Renal pelvis (tissue), 12 donors: ENCODE measurements at places on chromosomes 2 and 18. TPM values are rescaled to one million over a fixed set of nuclear protein-coding genes. Genes with fewer than 3 reads are reported as not detected.

GRCh38 chr2:176643646-176644045 lies 374.4 kb downstream of the MTX2 start:
- no peak for DNase-seq

- DNase-seq = no peak
Observed at GRCh38 chr18:45978084-45978483, 11.0 kb upstream of the EPG5 start.

DNA sequence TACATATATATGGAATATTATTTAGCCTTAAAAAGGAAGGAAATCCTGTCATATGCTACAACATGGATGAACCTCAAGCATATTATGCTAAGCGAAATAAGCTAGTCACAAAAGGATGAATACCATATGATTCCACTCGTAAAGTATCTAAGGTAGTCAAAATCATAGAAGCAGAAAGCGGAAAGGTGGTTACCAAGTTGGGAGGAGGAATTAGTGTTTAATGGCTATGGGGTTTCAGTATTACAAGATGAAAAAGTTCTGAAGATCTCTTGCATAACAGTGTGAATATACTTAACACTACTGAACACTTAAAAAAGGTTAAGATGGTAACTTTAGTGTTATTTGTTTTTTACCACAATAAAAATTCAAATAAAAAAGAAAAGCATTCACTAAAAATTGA lies 99.0 kb downstream of the MGAT5 start:
- DNase-seq = no peak

DNA sequence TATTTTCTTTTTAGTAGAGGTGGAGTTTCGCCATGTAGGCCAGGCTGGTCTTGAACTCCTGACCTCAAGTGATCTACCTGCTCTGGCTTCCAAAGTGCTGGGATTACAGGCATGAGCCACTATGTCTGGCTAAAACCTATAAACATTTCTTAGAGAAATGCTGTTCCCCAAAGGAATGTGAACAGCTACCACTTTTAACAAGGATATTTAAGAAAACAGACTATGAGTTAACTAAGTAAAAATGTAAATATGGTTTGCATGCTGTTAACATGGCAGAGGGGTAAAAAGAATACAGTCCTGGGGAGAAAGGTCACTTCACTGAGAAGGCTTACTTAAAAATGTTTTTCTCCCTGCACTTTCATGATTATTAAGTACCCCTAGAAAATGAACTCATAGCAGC lies 57.1 kb downstream of the SLC16A14 start:
- no peak for DNase-seq

DNA sequence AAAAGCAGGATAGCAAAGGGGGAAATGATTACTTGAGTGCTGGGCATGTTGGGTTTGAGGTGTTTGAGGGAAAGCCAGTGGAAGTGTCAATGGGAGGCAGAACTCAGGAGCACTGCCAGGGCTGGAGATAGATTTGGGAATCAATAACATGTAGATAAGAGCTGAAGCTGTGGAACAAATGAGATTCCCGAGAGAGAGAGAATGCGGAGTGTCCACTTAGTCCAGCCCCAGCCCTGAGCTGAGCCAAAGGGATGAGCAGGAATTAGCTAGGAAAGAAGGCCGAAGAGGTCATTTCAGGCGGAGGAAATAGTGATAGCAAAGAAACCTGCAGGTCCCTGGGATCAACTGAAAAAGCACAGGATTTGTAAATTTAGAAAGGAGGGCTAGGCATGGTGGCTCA lies 21.2 kb upstream of the YES1 start:
- DNase-seq = no peak

- no peak for DNase-seq
Observed at GRCh38 chr2:226733927-226734564, 65.6 kb downstream of the IRS1 start.

- DNase-seq = no peak
Observed at GRCh38 chr2:109352898-109353689, 224.1 kb downstream of the SH3RF3 start.

- no peak for DNase-seq
Observed at GRCh38 chr2:45169339-45170190, 160.3 kb upstream of the SIX2 start.

RAX gene
- not detected for polyA plus RNA-seq

DNA sequence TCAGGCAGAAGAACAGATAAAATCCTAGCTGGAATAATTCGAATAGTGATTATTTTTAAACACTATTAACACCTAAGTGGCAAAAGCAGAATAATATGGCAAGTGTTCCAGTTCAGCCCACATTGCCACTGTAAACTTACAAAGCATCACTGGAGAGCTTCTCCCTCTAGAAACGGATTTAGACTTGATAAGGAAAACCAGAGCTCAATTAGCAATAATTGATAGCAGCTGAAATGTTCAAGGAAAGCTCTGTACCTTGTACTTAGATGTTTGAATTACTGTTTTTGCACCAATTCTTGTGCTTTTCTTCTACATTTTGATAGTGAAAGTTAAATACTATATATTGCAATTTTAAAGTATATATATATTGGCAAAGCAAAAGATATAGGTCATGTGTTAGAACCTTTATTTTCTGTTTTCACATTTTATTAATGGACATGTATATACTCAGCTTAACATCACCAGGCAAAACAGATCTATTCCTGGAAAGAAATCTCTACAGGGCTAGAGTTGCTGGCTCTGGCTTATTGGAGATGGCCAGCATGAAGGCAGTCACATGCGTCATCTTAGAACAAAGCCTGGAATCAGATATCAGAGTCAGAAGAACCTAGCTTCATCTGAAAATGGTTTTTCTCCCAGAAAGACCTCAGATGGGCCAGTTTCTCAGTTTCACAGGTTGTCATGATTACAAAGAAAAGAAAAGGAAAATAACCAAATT lies 149.1 kb upstream of the CTAGE1 start:
- no peak for DNase-seq

GAD1 gene
- polyA plus RNA-seq = 1.2 TPM

- DNase-seq = no peak
Observed at GRCh38 chr2:37689751-37690150, 18.3 kb upstream of the CDC42EP3 start.

- DNase-seq = no peak
Observed at GRCh38 chr2:33897741-33898140, 298.6 kb upstream of the FAM98A start.

DNA sequence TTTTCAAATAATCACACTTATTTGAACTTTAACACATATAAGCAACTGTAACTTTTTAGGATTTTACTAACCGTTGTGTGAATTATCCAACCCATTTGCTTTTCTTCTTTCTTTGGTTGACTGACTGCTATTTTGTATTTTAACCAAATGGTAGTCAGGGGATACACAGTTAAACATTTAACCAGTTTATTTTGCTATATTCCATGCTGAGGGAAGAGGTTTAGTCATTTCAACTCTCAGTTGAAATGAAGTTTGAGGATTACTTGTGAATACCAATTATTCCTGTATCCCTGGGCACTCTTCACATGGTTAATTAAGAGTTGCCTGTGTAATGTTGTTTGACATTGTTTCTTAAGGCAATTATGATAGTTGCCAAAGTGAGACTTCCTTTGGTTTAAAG lies 1.9 kb downstream of the SPAG16 start:
- DNase-seq = no peak

DNA sequence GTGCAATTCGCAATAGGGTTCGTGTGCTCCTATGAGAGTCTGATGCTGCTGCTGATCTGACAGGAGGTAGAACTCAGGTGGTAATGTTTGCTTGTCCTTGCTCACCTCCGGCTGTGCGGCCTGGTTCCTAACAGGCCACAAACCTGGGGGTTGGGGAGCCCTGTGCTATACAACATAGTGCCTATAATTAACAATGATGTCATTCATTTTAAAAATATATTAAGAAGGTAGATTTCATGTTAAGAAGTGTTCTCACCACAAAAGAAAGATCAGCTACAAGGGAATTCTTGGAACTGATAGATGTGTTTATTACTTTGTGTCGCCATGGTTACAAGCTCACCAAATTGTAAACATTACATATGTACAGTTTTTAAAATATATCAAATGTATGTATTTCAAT lies 200.5 kb downstream of the GRB14 start:
- no peak for DNase-seq

GRCh38 chr18:11391661-11392060 lies 217.7 kb upstream of the SLC35G4 start:
- DNase-seq = peak; percentile 28

- DNase-seq = no peak
Observed at GRCh38 chr2:42890791-42891355, 98.5 kb upstream of the HAAO start.

GRCh38 chr2:188766471-188766856 lies 207.7 kb upstream of the COL3A1 start:
- DNase-seq = no peak

DNA sequence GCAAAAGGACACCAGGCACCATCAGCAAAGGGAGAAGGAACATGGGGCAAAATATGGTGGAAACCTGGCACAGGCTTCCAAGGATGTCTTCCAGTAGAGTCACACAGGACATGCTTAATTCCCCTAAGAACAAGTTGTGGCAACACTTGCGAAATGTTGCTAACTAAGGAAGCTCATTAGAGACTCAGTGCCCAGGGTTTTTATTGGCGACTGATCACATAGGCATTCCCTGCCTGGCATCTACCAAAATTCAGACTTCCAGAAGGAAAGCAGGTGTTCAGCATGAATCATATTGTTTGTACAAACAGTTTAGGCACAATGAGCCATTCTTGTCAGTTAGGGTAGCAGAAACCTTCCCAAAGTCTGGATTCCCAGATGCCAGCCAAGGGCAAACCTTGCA lies 25.7 kb downstream of the SLC4A1AP start:
- no peak for DNase-seq

- DNase-seq = no peak
Observed at GRCh38 chr2:109197491-109198418, 68.8 kb downstream of the SH3RF3 start.

DNA sequence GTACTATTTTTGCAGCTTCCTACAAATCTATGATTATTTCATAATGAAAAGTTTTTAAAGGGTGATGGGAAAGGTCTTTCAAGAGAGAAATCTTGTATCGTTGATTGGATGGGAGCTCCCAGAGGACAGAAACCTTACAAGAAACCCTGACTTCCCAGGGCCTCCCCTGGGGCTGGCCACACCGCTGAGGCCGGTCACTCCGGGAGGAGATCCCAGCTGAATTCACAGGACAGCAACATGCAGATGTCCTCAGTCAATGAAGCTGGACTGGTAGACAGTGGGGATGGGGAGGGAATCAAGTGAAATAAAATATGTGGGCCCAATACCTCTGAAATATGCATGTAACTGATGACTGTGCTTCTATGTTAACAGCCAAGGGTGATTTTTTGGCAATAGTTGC lies 135.6 kb downstream of the TFCP2L1 start:
- no peak for DNase-seq

DNA sequence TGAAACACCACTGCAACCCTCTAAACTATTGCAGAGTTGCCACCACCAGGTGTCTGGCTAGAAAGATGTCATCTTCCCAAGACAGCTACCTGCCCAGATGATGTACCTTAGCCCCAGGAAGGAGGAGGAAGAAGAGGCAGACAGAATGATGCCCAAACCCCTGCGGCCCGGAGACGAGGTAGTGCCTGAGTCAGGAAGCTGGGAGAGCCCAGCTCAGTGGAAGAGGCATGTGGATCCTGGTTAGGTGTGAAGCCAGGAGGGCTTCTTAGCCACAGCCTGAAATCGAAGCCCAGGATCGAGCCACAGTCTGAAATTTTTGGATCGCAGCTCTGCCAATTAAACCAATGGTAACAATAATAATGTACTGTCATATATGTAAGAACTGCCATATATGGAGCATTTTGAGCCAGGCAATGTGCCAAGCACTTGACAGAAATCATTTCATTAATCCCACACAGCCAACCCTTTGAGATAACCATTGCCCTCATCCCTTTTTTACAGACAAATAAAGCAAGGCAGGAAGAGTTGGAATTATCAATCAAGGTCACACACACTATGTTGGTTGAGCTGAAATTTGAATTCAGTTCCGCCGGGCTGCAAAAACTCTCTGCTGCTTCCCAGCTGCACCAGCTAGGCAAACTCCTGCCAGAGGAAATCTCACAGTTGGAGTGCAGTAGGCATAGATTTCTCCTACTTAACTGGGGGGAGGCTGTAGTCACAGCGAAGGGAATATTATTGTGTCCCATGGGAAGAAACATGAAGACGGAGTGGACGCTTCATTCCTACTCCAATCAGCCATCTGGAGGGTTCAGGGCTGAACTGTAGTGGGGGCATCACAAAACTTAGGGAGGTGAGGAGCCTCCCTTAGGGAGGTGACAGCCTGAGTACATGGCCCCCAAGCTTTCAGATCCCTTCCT lies 19.4 kb upstream of the CYP1B1 start:
- no peak for DNase-seq

CDCA7 gene
- polyA plus RNA-seq = 39.0 TPM

- DNase-seq = no peak
Observed at GRCh38 chr2:150259746-150260145, 227.7 kb downstream of the RND3 start.

GRCh38 chr2:219168526-219168925 lies 1.3 kb downstream of the SLC23A3 start:
- no peak for DNase-seq

DNA sequence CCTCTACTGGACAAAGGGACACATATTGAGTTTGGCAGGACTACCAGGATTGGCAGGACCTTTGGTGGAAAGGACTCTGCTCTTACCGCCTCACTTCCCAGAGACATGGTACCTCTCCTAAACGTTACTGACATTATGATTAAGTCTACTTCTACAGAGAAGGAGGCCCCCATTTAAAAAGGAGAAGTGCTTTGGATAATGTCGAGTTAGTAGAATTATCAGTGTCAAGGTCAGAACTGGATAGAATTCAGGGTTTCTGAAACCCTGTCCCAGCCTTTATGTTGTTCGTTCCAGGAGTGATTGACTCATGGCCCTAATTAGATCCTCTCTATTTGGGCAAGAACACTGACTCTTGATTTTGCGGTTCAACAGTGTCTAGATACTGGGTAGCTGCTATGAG lies 45.8 kb downstream of the LRRTM1 start:
- DNase-seq = no peak

DNA sequence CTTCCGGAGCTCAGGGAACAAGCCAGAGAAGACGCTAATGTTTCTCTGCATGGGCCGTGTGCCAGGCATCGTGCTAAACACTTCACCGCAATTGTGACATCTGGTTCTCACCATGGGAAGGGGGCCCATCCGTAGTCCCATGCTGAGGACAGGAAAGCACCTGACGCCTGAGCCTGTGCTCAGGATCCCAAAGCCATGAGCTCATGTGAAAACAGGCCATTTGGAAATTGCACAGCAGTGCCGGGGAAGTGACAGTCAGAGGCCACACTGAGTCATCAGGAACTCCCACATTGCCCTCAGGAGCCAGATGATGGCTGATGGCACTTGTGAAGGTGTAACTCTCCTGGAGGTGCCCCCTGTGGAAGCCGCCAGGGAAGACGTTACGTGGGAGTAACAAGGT lies 141.0 kb downstream of the INHBB start:
- no peak for DNase-seq

- DNase-seq = no peak
Observed at GRCh38 chr2:219466816-219467735, 31.6 kb upstream of the GMPPA start.

DNA sequence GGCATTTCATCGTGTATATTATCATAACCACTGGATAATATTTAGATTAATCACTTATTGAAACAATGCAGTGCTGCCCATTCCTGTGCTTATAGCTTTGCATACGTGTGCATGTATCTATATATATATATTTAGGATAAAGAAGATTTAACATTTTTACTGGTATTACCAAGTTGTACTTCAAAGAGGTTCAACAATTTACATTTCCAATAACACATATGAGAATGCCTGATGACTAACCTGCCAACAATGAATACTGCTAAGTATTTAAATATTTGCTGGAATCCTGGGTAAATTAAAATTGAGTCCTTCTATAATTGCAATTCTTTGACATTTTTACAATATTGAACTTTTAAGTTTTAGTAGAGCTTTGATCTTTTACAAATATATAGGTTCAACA lies 111.4 kb downstream of the SLC39A10 start:
- no peak for DNase-seq
